Tongue (tissue), 3 donors: ENCODE measurements at places on chromosomes 3 and 15. TPM values are rescaled to one million over a fixed set of nuclear protein-coding genes. Genes with fewer than 3 reads are reported as not detected.
A peak's percentile ranks its signal among the peaks of the same experiment; 100 is the strongest.

- no peak for DNase-seq
Measured at GRCh38 chr3:103406320-103406850, 971.6 kb downstream of the ZPLD1 start.

DNA sequence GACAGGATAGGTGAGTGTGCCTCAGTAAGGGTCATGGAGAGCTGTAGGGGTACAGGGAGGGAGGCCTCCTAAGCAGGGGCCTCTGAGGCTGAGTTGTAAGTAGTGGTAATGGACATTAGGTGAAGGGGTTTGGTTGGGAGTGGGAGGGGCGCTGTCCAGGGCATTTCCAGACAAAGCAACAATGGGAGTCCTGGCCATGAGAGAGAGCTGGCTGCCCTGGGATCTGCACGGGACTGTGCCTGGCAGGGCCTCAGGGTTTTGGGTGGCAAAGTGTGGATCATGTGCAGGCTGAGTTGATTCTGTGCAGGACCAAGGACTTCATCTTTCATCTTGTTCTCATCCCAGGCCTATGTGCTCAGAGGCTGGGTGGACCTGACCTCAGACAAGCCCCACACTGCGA is 4.6 kb downstream of the TTC21A start:
- no peak for DNase-seq

- DNase-seq, result no peak
Measured at GRCh38 chr15:57565311-57565710, 26.4 kb upstream of the MYZAP start.

DNA sequence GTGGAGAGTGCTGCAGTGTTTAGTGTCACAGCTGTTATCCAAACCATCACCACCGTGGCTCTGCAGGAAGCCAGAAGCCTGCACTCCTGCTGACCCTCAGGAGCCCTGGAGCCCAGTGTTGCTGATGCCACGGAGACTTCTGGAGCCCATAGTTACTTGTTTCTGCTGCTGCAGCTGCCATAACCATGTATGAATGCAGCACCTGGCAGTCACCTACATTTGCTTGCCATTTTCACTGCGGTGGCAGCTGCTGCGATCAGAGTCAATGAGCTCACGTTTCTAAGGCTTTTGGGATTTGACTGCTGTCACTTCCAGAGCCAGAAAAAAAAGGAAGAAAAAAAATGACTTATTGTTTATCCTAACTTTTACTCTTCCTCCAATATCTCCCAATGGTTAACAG is 299.2 kb upstream of the THRB start:
- peak; percentile 26 for DNase-seq

DNA sequence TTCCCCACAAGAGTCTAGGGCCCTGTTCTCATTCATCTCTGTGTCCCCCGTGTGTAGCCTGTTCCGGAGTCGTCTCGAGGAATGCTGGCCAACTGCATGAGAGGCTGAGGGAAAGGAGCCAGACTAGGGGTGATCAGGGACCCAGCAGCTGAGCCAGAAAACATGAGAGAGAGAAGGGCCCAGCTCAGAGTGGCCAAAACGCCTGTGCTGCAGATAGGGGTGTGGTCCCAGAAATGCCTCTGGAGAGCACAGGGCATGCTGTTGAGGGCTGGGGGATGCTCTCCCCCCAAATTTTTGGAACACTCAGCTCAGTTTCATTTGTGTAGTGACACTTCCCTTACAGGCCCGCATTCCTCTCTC is 14.1 kb downstream of the CYP1A2 start:
- DNase-seq, result peak; percentile 65

The TGM5 gene
- 6.8 TPM for total RNA-seq

The CDHR4 gene
- not detected for total RNA-seq
